ENCODE measurements at places on chromosomes 1 and 21.

- DNase-seq: no peak
Measured at GRCh38 chr1:179121159-179121938, 39.5 kb downstream of the TOR3A start.

DNA sequence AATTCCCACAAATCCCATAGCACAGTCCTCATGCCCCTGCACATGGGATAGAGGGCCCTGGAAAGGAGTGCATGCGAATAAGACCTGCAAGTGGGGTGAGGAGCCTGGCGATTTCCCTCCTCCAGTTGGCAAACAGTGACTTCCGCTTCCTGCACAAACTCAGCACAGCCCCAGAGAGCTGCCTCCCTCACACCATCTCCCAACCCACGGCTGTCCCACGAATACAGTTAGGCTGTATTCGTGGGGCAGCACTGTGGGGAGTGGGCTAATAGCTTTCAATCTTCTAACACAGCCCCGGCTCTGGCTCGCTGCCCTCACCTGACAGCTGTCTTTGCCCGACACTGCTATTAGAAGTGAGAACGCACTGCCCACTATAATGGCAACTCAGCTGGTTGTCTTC is 28.2 kb upstream of the CNTN2 start:
- DNase-seq: no peak

GRCh38 chr1:245874942-245875580 is 632.0 kb downstream of the SMYD3 start:
- DNase-seq: no peak

DNA sequence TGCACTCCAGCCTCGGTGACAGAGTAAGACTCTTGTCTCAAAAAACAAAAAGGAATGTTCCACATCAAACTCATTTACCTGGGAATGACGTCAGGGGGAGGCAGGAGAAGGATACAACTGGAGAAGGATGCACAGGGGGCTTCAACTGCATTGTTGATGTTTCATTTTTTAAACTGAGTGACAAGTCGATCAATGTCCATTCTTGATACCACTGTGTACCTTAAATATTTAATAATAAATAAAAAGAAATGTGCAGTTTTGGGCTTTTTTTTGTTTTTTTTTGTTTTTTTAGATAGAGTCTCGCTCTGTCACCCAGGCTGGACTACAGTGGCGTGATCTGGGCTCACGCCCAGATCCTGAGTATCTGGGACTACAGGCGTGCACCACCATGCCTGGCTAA is 35.8 kb downstream of the PLEKHO1 start:
- DNase-seq: no peak

GRCh38 chr1:116151739-116152576 is 40.8 kb downstream of the MAB21L3 start:
- DNase-seq: no peak

GRCh38 chr1:17197696-17198095 is 7.2 kb upstream of the PADI1 start:
- DNase-seq: no peak

GRCh38 chr1:19313636-19313959 is 1.5 kb downstream of the SLC66A1 start:
- DNase-seq: no peak

- DNase-seq: no peak
Measured at GRCh38 chr1:228988664-228989063, 253.4 kb downstream of the RHOU start.

GRCh38 chr1:10909697-10910680 is 102.5 kb upstream of the TARDBP start:
- DNase-seq: no peak

GRCh38 chr1:201085902-201086735 is 26.1 kb downstream of the CACNA1S start:
- DNase-seq: peak; percentile 16

DNA sequence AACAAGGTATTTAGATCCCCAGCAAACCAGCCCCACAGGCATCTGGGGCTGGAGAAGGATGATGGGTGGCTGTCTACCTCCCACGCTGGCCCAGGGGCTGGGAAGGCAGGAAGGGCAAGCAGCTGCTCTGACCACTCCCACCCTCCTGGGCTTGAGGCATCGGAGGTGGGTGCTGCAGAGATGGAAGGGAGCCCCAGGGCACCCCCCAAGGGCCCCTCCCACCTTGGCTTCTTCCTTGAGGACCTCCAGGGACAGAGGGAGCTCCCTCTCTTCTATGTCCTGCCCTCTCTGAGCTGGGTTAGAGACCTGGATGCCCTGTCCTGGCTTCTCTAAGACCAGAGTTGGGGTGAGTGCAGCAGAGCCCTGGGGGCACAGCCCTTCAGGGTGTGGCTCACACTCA is 3.1 kb downstream of the CD52 start:
- DNase-seq: no peak

DNA sequence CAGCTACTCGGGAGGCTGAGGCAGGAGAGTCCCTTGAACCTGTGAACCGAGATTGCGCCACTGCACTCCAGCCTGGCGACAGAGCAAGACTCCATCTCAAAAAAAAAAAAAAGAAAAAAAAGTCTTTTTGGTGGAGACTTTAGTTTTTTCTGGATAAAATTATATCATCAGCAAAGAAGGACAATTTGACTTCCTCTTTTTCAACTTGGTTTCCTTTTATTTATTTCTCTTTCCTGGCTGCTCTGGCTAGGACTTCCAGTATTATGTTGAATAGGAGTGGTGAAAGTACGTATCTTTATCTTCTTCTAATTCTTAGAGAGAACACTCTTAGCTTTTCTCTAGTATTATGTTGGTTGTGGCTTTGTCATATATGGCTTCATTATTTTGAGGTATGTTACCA is 130.8 kb downstream of the PCBP3 start:
- DNase-seq: no peak

DNA sequence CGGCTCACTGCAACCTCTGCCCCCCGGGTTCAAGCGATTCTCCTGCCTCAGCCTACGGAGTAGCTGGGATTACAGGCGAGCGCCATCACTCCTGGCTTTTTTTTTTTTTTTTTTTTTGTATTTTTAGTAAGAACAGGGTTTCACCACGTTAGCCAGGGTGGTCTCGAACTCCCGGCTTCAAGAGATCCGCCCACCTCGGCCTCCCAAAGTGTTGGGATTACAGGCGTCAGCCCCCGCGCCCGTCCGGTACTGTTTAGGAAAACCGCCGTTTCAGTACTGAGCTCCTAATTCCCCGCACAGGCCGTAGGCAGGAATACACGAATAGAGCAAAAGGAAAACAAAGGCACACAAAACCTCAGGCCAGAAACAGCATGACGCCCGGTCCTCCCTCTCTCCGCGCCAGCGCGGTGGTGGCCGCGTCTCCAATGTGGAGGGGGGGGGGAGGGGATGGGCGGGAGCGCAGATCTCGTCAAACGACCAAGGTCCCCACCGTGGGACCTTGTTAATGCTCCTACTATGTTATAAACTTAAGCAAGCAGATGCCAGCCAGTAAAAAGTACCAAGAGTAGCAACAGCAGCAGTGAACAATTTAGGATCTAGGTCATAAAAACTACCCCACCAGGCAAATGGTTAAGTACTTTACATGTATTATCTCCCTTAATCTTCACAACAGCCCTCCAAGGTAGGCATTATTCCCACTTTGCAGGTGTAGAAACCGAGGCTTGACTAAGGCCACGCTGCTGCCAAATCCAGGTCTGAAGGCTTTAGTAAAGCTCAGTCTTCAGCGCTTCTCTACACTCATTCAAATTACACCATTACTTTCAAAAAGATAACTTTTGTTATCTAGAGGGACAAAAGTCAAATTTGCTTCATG is 648 bp upstream of the ADAR start:
- DNase-seq: peak; percentile 27

DNA sequence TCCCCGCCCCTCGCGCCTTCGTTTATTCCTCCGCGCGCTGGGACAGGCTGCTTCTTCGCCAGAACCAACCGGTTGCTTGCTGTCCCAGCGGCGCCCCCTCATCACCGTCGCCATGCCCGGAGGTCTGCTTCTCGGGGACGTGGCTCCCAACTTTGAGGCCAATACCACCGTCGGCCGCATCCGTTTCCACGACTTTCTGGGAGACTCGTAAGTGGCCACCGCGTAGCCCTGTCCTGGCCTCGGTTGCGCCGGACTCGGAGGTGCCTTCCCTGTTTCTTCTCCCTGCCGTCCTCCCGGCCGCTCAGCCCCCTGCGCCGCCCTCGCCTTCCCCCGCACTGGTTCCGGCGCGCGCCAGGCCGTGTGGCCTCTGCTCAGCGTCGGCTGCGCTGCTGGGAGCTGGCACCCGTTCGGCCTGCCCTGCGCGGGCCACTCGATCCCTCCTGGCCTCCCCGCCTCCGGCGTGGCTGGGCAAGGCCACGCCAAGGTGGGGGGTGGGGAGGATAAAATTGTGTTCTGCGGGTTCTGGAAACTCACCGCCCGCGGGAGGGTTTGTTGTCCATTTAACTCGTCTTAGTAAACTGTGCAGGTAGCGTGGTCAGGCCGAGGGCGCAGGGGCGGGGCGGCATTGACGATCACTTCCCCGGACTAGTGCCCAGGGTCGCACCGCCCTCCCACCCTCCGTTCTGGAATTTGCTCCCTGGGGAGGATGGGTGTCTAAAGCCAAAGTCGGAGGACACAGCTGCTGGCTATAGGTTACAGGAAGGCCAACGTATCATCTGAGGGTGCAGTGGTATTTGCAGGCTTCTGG is at the start of gene PRDX6:
TSS of gene PRDX6 (plus strand) at position 50 of the 808 bp plus-strand sequence. CDS start at position 113, 63 bp downstream.
- peak; percentile 91 for DNase-seq

- no peak for DNase-seq
Measured at GRCh38 chr1:204950353-204951001, 79.8 kb downstream of the NFASC start.

- no peak for DNase-seq
Measured at GRCh38 chr1:163381487-163382184, 59.9 kb downstream of the NUF2 start.

GRCh38 chr1:3149277-3149676 is 80.3 kb downstream of the PRDM16 start:
- DNase-seq: no peak

DNA sequence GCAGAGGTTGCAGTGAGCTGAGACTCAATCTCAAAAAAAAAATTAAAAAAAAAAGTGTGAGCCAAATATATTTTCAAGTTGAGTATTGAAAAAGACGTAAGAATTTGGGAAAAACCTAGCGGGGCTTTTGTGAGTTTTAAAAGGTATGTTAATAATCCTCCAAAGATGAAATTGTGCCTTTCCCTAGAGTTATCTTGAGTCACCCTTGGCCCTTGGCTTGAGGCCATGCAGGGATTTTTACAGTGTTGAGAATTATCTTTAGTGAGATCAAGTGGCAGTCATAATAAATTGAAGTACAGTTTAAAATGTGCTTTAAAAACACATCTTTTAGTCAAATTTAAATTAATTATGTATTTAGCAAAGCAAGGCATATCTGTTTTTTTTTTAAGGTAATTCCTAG is 32.7 kb downstream of the PPP2R5A start:
- no peak for DNase-seq

- no peak for DNase-seq
Measured at GRCh38 chr1:1687846-1688245, 4.7 kb downstream of the SLC35E2B start.

DNA sequence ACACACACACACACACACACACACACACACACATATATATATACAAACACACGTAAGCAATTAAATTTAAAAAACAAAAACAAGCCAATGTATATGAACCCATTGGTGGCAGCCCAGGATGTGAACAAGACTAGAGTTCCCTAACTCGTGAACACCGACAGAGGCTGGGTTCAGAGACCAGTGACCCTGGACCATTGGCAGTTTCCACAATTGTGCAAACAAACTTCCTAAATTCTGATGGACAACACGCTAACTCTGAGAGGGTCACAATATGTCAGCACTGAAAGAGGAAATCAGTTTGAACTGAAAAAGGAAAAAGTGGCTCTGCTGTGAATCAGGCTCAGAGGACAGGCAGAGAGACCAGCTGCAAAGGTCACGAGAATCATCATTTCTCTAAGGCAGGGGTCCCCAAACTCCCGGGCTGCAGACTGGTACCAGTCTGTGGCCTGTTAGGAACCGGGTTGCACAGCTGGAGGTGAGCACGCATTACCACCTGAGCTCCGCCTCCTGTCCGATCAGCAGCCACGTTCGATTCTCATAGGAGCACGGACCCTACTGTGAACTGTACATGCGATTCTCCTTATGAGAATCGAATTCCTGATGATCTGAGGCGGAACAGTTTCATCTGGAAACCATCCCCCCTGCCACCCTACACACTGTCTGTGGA is 50.5 kb upstream of the ERO1B start:
- DNase-seq: no peak

DNA sequence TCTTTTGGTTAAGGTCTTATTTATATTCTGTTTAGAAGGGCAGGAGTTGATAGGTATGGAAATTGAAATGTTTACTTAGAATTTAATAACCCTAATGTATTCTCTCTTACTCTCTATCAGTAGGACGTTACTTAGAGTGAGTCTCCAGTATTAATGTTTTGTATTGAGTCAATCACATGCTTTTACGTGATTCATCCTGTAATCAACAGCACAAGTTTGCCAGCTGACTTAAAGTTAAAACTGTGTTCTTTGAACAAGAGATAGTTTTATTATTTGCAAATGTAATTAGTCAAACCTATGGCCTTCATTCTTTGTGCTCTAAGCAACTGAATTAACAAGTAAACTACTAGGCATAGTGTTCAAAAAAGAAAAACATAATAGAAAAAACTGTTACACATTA is 57.3 kb downstream of the PKN2 start:
- DNase-seq: no peak

DNA sequence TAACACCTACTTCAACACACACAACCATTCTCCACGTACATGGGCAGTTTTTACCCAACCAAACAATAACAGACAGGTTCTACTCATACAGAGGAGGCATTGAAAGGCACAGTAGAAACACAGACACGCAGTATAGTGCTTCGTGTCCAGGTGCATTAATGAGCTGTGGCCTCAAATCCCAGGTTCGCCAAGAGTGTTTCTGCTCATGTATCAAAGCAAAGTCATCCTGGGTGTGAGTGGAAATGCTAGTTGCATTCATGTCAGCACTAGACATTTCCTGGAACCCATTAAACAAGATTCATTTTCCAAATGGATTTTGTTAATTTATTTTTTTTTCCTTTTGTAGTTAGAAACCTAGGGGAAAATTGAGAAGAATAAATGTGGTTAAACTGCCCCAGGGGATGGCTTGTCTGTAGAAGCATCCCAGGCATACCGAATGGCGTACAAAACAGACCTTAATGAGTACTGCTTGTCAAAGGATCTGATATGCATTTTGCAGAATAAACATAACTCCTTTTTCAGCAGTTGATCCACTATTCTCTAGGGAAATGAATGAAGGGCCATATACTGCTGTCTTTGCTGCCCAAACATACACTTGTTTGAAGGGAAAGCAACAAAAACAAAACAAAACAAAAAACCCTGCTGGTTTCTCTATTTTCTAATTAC is 298.6 kb upstream of the ST6GALNAC5 start:
- no peak for DNase-seq

GRCh38 chr21:35026153-35026500 is 23.0 kb downstream of the RUNX1 start:
- DNase-seq: no peak

GRCh38 chr1:230174041-230174440 is 107.0 kb downstream of the GALNT2 start:
- no peak for DNase-seq

GRCh38 chr1:204852854-204853253 is 17.8 kb upstream of the NFASC start:
- DNase-seq: no peak

DNA sequence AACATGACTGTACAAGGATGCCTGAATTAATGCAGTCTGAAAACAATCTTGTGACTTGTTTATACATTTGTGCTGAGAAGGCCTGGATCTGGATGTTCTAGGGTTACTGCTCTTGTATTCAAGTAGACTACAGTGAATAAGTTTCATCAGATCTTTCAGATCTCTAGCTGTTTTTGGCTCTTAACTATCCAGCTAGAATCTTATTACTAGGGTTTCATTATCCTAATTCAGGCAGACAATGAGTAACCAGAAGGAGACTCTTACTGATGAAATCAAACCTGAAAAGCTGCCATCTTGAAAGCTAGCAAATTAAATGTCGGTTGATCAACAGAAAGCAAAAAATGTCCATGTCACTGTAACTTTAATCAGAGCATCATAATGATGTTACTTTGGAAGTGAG is 112.5 kb upstream of the KCNK2 start:
- no peak for DNase-seq
